ENCODE measurements at places on chromosomes 6 and 20.

DNA sequence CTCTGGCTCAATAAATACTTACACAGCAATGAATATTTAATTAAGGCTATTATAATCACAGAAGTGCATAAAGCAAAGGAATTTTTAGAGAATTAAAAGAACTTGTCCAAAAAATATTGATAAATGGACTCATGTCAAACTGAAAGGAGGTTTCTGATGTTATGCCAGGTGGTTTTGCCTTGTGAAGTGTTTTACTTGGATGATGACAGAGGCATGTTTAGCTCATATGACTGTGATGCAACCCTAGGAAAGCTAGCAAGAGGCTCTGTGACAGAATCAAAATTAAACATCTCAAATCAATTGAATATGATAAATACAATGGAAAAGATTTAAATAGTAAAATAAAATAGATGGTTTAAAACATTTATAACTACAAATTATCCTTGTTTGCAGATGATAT is 137.3 kb downstream of the TMEM200A start:
- DNase-seq = no peak

DNA sequence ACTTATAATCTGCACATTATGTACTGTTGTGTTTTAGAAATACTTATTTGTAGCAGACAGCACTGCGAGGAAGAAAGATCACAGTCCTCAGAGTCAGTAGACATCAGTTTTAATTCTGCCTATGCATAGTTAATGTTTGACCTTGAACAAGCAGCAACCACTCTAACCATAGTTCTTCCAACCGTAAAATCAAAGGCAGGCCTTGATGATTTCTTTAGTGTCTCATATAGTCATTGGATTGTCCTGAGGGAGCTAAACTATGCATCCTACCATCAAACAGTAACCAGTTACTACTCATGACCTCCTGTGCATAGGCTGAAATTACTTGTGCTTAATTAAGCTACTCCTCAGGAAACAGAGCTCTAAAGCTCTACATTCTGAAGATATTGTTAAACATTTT is 294.8 kb upstream of the STXBP5 start:
- DNase-seq = no peak

DNA sequence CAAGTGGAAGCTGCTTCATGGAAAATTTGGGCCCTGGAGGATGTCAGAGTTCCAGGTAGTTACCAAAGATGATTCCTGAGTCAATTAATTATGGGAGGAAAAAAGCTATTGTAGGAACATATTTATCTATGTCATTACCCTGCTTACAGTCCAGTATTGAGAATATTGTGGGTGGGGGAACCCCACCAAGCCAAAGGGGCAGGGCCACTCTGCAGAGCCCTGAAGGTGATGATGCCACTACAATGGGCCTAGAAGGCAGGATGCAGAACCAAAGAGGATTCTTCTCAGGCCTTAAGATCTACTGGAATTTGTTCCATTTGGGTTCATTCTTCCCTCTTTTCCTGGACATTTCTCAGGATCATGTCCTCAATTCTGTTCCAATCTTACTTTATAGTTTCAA is 375.2 kb upstream of the MARCKS start:
- DNase-seq = no peak

DNA sequence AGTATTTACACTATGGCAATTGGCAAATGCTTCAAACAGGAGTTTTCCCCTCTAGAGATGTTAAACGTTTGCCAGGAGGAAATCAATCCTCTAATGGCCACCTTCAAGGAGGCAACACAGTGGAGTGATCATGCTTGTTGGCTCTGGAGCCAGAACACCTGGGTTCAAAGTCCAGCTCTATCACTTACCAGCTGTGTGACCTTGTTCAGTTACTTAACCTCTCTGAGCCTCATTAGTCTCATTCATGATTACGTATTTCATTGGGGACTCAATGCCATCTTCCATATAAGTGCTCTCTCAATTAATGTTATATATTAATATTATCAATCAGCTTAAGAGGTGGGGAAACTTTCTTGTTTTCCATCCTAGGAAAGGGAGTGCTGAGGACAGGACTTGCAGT is 26.1 kb downstream of the SLC52A3 start:
- DNase-seq = no peak

DNA sequence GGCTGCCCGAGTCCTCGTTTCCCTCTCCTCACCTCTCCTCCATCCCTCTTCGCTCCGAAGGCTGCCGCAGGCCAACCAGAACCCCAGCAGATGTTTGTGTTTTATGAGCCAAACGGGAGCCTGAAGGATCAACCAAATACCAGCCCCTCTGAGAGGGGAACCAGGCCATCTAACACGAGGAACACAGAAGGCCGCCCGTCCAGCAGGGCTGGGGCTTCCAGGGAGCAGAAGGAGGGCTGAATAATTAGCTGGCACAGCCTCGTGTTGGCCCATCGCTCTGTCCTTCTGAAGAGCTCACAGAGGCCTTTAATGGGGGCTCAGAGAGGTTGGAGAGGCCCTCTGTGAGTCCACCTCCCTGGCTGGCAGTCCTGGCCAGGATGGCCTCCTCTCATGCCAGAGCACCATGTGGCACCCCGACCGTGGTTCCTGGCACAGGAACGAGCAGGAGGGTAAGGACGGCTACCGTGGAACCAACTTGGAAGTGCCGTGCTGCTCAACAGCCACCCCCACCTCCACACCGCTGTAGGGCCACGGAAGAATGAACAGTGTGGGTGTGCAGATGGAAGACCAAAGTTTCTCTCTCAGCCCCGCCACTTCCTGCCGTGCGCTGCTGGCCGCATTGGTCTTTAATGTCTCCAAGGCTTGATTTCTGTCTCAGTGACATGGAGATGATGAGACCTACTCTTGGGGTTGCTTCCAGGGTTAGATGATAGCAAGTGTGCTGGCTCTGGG is 155.2 kb downstream of the SCML4 start:
- DNase-seq = no peak

GRCh38 chr20:51345601-51346101 is 196.9 kb downstream of the NFATC2 start:
- peak; percentile 26 for DNase-seq

DNA sequence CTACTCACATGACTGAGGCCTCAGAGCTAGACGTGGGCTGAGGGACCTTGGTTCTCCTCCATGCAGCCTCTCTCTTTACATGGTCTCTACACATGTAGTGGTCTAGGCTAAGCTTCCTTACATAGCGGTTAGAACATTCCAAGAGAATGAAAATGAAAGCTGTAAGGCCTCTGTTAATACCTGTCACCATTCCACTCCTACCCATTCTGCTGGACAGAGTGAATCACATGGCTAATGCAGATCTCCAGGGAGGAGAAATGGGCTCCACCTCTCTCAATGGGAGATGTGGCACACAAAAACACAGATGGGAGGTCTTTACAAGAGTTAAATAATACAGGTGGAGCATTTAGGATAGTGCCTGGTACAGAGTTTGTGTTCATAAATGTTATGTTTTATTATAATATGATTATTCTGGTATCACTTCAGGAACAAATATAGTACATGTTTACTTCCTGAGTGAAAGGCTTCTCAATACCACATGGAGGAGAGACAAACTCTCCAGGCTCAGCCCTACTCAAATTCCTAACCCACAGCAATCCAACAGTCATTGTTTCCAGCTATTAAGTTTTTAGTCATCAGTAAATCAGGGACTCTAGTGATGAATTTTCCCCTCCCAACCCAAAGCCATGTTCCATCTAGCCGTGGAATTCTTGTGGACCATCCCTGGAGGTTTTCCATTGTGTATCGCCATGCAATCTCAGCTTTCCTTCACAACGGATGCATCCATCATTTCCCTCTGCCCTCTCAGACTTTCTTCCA is 57.9 kb downstream of the ISM1 start:
- DNase-seq = no peak

- DNase-seq = no peak
Measured at GRCh38 chr6:119717942-119718341, 368.4 kb upstream of the MAN1A1 start.

DNA sequence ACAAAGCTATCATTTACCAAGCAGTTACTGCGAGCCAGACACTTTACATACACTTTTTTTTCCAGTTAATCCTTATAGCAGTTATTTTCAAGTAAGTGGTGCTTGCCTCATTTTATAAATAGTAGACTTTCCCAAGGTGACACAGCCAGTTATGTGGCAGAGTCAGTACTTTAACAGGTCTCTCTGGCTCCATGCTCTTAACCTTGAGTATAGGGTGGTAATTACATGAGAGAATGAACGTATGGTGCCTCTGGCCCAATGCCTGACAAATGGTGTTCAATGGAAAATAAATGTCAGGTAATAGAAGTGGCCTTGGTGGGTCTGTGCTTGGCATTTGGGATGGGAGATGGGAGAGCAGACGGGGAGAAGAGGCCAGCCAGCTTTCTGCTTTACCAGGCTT is 316.3 kb downstream of the SLC35F1 start:
- no peak for DNase-seq

GRCh38 chr6:54614499-54615195 is 231.9 kb upstream of the FAM83B start:
- DNase-seq = no peak

- no peak for DNase-seq
Measured at GRCh38 chr6:57822896-57823358, 505.5 kb downstream of the PRIM2 start.

- DNase-seq = peak; percentile 75
Measured at GRCh38 chr20:4082406-4083097, 67.2 kb upstream of the RNF24 start.

DNA sequence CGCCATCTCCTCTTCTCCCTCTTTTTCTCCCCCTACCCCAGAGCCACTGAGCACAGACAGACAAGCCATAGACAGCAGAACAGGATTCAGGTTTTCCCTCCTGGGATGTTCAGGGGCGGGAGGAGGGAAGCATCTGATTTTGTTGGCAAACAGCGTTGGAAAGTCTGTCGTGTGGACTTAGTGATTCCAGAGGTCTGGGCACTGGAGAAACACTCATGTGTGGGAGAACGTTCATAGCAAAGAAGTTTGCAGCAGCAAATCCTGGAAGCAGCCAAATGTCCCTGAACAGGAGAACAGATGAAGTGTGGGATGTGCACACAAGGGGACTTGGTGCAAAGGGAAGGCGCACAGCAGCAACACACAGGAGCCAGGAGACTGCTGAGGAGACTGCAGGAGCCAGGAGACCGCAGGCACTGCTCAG is 264.1 kb upstream of the CDYL start:
- DNase-seq = no peak

DNA sequence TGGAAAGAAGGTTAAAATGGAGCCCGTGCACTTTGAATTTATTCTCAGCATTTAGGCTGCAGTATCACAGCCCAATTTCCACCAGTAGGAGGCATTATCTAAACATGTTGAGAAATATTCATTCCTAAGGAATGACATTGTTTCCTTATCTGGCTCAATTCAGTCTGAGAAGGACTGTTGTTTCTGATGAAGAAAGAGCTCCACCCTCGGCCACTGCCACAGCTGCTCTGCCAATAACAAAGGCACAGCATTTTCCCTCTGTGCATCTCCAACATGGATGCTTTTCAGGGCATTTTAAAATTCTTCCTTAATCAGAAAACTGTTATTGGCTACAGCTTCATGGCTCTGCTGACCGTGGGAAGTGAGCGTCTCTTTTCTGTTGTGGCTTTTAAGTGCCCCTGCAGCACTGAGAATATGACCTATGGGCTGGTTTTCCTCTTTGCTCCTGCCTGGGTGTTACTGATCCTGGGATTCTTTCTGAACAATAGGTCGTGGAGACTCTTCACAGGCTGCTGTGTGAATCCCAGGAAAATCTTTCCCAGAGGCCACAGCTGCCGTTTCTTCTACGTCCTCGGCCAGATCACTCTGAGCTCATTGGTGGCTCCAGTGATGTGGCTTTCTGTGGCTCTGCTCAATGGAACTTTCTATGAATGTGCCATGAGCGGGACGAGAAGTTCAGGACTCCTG is at the start of gene CALHM5:
CALHM5 (plus strand) TSS at position 216 of the 687 bp plus-strand sequence; CDS start at position 274, 58 bp downstream.
- DNase-seq = no peak

Data from left lung (tissue), 14 donors.